ENCODE measurements at places on chromosomes 7 and 10. TPM values are rescaled to one million over a fixed set of nuclear protein-coding genes. Genes with fewer than 3 reads are reported as not detected.

OPN1SW gene
- not detected for total RNA-seq

UNCX gene
- not detected for total RNA-seq

EFCAB10 gene
- not detected for total RNA-seq

SCART1 gene
- total RNA-seq: 10.6 TPM

PIP gene
- total RNA-seq: not detected

GARIN1A gene
- total RNA-seq: 0.81 TPM

RASA4B gene
- 8.5 TPM for total RNA-seq

OR2AE1 gene
- total RNA-seq: 2.9 TPM

SLC39A12 gene
- not detected for total RNA-seq

DNA sequence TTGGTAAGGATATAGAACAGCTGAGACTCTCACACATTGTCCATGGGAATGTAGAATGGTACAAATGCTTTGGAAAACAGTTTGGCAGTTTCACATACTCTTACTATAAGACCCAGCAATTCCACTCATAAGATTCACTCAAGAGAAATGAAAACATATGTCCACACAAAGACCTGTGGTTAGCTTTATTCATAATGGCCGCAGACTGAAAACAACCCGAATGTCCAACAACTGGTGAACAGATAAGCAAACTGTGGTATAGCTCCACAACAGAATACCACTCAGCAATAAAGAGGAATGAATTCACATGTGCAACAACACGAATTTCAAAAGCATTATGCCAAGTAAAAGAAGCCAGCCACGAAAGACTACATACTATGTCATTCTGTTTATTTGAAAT lies 33.5 kb upstream of the CUL1 start:
- no peak for DNase-seq

DNA sequence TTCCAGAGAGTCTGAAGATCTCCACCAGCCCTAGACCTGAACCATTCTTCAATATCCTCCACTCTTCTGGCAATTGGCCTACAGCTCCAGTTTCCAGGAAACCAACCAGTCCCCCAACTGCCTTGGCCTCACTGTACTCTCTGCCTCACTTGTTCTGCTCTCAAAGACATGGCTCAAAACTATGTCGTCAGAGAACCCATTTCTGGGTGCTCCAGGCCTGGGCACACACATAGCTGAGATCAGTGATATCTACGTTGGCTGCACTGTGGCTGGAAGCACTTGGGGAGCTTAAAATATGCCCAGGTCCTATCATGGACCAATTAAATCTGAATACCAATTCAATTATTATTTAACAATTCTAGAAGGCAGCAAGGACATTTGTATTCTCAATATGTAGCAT lies 93.1 kb downstream of the COBL start:
- DNase-seq: no peak

DNA sequence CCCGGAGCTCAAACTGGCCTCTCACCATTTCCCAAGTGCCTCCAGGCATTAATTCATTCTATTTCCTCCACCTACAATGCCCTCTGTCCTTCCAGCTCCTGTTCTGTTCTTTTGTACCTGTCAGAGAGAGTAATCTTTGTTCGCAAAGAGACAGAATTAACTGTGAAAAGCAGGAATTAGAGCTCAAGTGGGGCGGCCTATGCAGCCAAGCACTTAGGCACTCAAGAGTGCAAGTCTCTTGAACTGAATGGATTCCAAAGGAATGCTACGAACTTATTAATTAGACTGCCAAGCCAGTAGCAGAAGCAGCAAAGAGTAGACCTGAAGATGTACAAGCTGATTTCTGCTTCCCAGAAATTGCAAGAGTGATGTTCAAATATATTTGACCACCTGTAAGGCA lies 338.3 kb upstream of the AUTS2 start:
- DNase-seq: no peak

DNA sequence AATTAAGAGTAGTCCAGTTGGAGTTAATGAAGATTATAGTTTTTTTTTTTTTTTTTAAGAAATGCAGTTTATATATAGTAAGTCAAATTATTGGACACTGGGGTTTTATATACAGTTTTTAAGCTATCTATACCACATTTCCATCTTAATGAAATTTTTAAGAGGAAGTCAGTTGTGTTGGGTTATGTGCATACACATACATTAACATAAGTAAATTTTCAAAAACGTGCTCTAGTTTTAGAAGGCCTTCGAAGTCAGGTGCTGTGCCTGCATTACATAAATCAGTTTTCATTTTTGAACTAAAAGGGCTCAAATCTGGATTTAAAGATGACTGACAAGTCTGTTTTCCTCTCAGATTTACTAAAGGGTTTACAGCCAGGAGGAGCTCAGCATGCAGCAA lies 47.6 kb upstream of the FMC1 start:
- DNase-seq: no peak

GRCh38 chr10:20396701-20397100 lies 500.4 kb downstream of the NEBL start:
- no peak for DNase-seq

GRCh38 chr7:7862393-7862792 lies 106.2 kb upstream of the GLCCI1 start:
- no peak for DNase-seq

DNA sequence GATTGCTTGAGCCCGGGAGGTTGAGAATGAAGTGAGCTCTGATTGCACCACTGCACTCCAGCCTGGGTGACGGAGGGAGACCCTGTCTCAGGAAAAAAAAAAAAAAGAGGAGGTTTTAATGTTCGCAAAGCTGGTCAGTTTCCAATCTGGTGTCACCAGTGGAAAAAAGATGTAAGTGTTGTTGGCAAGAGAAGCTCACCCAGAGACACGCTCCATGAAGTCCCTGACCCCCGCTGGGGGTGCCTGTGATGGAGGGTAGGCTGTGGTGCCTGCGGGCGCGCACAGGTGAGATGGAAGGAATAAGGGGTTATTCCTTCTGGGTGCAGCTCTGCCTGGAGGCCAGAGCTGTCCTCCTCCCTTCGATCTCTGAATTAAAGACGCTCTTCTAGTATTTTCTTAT lies 122.7 kb downstream of the CUX1 start:
- no peak for DNase-seq

GRCh38 chr7:47376991-47377616 lies 204.8 kb downstream of the TNS3 start:
- no peak for DNase-seq

DNA sequence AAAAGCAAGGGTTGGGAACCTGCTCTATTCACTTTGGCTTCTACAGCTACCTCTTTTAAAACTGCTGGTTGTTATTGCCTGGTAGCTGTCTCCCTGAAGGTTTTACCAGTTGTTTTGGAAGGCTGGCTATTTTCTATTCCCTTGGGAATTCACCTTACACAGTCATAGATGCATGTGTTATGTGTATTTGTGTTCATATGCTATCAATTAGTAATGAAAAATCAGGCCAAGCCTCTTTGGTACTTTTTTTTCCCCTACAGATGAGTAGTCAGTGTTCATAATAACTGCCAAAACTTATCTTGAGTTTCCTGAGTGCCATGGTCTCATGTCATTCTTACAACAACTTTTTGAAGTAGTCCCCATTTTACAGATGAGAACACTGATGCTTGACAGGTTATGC lies 738.0 kb upstream of the GALNT17 start:
- no peak for DNase-seq

- no peak for DNase-seq
Observed at GRCh38 chr7:90536449-90536848, 59.7 kb upstream of the CDK14 start.

- no peak for DNase-seq
Observed at GRCh38 chr7:141950806-141951205, 4.0 kb upstream of the CLEC5A start.

DNA sequence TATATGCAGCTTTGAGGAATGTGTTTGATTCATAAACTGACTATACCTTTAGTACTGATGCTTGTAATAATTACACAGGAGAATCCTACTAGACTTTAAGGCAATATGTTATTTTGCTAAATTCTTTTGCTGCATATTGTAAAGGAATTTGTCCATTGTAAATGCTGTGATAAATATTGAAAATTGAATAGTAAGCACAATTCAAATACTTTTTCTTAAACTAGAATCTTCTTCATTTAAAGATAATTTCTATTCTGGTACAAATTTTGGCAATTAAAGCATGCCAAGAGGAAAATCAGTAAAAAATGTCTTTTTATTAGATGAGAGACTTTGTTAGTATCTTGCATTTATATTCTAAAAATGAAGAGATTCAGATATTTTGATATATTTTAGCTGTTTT lies 45.4 kb downstream of the SMNDC1 start:
- no peak for DNase-seq

- no peak for DNase-seq
Observed at GRCh38 chr7:96219378-96220130, 102.3 kb downstream of the SLC25A13 start.

GRCh38 chr7:130114374-130114773 lies 44.0 kb downstream of the KLHDC10 start:
- DNase-seq: no peak

DNA sequence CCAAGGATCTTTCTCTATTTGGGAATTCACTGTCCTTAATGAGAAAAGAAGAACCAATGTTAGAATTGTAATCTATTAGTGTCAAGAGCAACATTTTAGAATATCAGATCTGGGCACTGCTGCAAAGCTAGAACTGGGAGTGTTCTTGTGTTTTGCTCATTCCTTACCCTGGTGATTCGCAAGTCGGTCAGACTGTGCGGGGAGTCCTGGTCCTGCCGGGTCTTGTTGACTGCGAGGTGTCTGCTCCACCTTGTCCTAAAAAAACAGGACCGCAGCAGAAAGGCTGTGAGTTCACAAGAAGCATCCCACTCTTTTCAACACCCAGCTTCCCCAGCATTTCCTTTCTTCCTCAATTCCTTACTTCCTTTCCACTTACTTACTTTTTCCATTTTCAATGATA lies 79.0 kb downstream of the GRB10 start:
- no peak for DNase-seq

DNA sequence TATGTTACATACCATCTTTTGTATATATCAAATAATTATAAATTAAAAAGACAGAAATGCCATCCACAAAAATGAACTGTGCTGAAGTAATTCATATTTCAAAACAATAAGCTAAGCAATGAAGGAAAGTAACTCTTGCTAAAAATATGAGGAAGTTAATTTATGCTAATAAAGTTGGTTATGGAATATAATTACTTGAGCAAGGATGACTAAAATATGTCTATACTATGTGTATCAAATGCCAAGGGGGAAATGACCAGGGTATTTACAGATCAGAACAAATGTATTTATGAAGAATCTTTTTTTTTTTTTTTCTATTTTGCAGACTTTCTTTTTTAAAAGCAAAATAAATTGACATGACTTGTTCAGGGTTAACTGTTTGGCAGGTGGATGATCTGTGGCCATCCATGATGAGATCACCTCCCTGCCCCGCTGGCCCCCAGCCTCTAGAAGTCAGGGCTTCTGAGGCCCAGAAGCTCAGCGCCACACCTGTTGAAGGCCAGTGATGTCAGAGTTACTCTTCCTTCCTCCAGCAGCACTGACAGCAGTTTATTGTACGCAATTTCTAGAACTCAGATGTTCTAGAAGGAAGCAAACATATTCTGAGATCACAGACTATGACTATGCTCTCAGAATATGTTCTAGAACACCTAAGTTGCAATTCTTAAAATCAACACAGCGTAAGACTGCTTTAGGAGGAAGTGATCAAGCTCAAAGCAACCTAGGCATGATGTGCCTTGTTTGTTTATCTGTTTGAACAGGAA lies 196.1 kb upstream of the KLF14 start:
- DNase-seq: no peak

- no peak for DNase-seq
Observed at GRCh38 chr7:105429746-105430612, 41.3 kb upstream of the SRPK2 start.

DNA sequence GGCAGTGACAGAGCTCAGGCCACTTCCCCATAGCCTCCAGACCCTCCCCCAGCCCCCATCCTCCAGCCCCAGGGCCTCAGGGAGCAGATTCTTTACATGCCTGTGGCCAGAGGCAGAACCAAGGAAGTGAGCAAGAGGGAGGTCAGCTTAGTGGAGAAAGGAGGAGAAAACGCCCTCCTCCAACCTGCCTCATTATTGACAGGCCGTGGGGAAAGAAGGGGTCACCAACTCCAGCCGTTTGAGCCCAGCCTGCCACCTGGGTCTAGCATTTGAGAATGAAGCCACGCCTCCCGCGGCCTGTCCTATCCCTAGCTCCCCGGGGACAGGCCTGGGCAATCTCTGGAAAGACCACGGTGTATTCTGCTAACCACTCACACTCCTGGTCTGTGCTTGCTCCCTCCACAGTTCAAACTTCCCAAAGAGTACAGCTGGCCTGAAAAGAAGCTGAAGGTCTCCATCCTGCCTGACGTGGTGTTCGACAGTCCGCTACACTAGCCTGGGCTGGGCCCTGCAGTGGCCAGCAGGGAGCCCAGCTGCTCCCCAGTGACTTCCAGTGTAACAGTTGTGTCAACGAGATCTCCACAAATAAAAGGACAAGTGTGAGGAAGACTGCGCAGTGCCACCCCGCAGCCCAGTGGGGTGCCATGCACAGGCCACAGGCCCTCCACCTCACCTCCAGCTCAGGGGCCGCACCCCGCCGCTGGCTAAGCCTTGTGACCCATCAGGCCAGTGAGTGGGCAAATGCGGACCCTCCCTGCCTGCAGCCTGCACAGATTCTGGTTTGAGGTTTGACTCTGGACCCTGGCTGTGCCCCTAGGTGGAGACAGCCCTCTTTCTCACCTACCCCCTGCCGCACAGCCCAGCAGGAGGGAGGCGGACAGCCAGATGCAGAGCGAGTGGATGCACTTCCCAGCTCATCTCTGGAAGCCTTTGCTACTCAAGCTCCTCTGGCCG lies 14.3 kb upstream of the TRIM8 start:
- no peak for DNase-seq

DNA sequence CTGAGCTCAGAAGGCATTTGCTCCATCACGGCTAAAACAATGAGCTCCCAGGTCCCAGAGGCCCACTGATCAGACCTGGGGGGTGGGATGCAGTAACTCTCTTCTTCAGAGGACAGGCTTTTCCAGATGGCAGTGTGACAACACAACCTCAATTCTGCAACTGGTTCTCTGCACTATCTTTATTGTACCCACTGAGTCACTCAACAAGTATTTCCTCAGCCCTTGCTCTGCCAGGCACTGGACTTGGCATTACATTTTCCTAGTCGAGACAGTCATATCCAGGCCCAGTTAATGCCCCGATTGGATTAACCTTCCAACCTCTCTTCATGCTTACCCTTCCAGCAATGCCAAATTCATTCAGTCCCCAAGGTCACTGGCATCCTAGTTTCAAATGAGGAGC lies 72.6 kb downstream of the JAZF1 start:
- DNase-seq: no peak

- no peak for DNase-seq
Observed at GRCh38 chr7:157136372-157136771, 2.4 kb upstream of the UBE3C start.

GRCh38 chr10:104139221-104139620 lies 17.2 kb downstream of the SFR1 start:
- DNase-seq: no peak
